ENCODE measurements at places on chromosomes 11 and 22.

DNA sequence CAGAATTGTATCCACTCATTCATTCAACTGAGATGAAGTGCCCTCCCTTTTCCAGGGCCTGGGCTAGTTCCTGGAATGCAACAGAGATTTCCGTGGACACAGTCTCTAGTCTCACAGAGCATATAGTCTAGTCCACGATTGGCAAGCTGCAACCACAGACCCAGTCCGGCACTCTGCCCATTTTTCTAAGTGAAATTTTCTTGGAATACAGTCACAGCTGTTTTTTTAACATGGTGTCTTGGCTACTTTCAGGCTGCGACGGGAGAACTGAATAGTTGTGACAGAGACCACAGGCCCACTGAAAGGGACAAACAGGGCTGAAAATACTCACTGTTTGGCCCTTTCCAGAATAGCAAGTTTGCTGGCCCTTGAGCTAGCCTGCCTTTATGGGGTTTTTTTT lies 29.2 kb downstream of the ALG12 start:
- no peak for DNase-seq

- no peak for DNase-seq
Observed at GRCh38 chr11:75238595-75239440, 1.8 kb upstream of the TPBGL start.

DNA sequence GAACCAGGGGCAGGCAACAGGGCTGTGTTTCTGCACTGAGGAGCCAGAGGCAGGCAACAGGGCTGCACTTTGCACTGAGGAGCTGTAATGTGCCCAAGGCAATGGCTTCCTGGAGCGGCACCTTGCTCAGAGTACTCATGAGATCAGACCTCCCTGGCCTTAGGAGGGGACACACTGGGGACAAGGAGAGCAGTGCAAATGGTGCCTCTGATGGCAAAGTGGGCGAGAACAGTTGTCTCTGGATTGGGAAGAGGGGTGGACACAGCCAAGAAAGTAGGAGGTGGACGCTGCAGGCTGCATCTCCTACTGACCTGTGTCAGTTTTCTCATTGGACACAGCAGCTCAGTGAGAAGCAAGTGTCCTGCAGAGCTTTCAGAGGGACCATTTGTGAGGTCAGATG lies 1443.3 kb downstream of the TBC1D22A start:
- no peak for DNase-seq

GRCh38 chr11:120571476-120571875 lies 59.9 kb downstream of the GRIK4 start:
- no peak for DNase-seq

- no peak for DNase-seq
Observed at GRCh38 chr11:1565173-1565903, 6.7 kb downstream of the DUSP8 start.

- no peak for DNase-seq
Observed at GRCh38 chr11:34188181-34188580, 82.8 kb downstream of the NAT10 start.

GRCh38 chr11:33532720-33533385 lies 167.8 kb downstream of the C11orf91 start:
- DNase-seq: no peak

DNA sequence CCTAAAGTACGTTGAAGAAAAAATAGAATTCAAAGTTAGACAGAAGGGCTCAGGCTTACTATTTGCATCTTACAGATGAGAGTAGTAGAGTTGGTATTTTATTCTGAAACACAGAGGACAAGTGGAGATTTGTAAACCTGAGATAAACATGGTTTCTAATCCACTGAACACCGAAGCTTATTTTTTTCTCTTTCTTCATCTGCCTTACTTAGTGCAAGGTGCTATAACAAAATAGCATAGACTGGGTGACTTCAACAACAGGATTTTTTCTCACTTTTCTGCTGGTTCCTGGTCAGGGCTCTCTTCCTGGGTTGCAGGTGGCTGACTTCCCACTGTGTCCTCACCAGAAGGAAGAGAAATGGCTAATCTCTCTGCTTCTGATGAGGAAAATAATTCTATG lies 2.1 kb upstream of the HBG1 start:
- no peak for DNase-seq

- DNase-seq: no peak
Observed at GRCh38 chr11:134022748-134023147, 46.1 kb upstream of the JAM3 start.

DNA sequence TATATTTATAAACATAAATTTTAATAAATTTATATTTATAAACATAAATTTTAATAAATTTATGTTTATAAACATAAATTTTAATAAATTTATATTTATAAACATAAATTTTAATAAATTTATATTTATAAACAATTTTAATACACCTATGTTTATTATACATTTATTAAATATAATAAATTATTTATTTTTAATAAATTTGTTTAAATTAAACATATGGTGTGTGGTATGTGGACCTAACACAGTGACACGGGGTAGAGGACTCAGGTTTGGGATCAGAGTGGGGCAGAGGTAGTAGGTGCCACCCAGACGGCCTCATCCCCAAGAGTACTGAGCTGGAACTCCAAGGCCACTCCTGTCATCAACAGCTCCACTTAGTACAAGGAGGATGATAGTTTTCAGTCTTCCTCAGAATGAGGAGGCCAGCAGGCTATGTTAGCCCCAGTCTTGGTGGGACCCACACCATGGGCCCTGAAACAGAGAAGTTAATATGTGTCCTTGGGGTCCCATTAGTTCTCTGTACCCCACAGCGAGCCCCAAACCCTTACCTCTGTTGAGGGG lies 46.7 kb upstream of the BID start:
- DNase-seq: no peak

GRCh38 chr22:19603767-19604166 lies 79.6 kb upstream of the CLDN5 start:
- no peak for DNase-seq

DNA sequence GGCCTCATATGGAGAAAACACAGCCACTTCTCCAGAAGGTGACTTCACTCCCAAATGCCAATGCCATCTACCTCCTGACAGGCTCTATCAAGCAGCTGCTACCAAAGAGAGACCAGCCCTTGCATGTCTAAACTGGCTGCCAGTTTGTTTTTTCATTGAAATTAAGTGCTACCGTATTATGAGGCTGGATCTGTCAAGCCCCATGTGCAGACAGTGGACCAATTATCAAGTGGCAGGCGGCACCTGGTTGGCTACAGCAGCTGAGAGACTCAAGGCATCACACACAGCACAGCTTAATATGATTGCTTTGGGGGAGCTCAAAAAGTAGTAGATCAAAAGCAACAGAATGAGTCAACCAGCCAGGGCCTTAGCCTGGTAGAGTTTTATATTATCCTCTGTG lies 1293.0 kb upstream of the TENM4 start:
- no peak for DNase-seq

DNA sequence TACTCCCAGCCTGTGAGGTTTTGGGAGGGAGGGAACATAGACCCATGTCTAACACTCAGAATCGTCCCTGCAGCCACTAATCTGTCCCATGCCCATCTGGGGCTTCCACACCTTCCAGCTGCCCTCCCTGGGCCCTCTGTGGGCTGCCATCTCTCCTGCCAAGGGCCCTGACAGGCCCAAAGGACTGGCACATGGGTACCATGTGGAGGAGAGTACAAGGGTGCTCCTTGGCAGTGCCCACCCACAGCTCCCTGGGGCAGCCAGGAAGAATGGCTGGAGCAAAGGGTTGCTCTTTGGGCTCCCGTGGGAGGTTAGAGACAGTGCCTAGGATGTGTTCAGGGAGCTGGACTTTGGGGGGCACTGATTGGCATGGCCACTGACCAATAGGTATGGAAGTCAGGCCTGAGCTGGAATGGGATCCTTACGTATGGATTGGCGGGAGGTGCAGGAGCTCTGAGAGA lies 56.8 kb downstream of the CD82 start:
- DNase-seq: no peak

DNA sequence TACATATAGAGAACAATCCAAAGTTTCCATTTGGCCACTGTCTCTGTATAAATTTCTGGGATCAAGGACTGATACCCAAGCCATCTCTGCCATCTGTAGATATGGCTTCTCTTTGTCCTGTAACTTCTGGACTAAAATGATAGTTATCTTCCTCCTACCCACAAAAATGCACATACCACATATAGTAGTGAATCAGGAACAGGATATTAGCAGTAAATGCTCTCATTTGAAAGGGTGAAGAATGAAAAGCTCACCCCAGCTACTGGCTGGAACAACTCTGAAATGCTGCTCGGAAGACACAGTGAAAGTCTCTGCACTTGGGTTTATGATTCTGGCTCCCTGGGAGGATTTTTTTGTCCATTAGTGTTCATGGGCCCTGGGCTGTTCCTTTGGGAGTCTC lies 856.4 kb upstream of the LRRC4C start:
- DNase-seq: no peak

DNA sequence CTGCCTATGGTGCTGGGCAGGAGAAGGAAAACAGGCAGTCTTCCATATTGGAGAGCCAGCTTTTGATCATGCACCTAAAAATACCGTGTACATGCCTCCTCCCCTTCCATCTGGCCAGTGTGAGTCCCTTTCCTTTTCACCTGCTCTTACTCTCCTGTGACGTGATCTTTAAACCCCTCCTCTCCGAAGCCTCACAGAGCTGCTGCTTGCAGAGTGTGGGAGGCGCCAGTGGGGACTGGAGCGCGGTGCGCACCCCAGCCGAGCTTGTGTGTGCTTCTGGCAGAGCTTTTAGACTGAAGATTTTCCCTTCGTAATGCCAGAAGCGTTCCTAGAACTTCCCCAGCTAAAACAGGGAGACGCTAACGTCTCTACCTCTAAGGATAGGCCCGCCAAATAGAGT lies 29.8 kb downstream of the MUC6 start:
- no peak for DNase-seq

- no peak for DNase-seq
Observed at GRCh38 chr11:135019899-135020298, 607.9 kb upstream of the B3GAT1 start.

- no peak for DNase-seq
Observed at GRCh38 chr11:35479731-35480130, 45.7 kb downstream of the PAMR1 start.

DNA sequence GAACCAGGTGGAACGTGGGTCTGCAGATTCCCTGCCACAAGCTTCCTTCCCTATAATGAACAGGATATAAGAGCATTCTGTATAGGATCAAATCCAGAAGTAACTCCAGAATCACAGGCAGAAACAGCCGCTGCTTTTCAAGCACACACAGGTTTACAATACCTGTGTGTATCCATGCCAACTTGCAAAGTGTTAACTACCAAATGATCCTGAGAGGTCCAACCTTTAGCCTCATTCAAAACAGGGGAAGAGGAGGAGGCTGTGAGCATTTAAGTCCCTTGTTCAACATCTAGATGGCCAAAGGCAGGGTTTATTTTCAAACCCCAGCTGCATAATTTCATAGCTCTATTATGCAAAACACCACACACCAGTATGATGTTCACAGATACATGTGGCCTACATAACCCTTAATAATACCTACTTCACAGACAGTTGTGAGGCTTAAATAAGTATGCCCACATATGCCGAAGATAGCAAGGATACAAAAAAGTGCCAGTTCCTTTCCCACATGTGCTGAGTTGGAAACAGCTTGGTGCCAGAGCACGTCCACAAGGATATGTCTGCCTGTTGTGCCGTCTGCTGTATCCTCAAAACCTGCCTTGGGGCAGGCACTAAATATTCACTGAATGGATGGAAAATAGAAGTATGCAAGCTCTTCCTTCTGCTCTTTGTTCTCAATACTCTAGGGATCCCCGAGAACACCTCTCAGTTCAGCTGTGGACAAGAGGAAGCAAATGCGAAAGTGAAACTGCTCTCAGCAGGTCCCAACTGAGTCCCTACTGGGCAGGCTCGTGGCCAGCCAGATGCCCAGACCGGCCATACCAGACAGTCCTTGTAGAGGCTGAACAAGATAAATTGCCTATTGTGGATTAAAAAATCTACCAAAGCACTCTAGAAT lies 66.8 kb downstream of the LARGE1 start:
- DNase-seq: no peak

GRCh38 chr11:33655842-33656600 lies 44.6 kb downstream of the C11orf91 start:
- DNase-seq: no peak

DNA sequence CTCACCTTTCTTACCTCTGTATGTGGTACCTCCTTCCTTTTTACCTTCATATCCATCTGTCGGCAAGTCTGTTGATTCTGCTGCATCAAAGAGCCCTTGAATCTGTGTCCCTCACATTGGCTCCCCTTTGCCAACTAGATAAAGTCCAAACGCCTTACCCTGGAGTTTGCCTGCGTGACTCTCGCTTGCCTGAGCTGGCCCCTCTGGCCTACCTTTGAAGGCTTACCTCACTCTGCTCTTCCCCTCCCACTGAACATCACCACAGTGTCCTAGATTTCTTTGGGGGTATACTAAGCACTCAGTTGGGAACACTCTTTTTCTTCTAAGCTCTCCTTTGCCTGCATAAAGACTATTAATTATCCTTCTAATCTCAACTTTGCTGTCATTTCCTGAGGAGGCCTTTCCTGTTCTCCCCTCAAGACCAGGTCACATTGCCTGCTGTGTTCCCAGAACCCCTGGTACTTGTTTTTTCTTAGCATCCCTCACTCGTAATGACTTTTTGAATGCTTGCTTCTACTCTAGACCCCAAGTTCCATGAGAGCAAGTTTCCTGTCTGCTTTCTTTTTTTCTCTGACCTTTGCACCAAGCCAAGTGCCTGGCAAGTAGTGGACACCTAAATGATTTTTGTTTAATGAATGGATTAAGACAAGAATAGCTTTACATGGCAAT lies 67.8 kb upstream of the ADORA2A start:
- DNase-seq: peak; percentile 5

DNA sequence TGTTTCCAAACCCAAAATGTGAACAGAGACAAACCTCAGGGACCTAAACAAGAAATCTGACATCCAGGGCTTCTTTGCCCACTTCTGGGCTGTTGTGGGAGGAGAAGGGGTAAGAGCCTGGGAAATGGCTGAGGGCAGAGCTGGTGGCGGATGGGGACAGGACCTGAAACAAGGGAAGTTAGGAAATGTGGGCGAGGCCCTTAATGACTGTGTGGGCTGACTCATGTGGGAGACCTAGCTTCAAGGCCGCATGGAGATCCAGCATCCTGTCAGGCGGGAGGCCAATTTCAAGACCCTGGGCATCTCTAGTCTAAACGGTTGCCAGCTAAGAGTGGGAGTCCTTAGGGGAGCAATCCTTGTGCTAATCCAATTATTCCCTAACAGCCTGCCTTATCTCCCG lies 2.1 kb upstream of the OAF start:
- DNase-seq: peak; percentile 80

- no peak for DNase-seq
Observed at GRCh38 chr11:9675691-9676090, 11.8 kb downstream of the SWAP70 start.

GRCh38 chr11:86595955-86596354 lies 76.5 kb downstream of the ME3 start:
- no peak for DNase-seq

DNA sequence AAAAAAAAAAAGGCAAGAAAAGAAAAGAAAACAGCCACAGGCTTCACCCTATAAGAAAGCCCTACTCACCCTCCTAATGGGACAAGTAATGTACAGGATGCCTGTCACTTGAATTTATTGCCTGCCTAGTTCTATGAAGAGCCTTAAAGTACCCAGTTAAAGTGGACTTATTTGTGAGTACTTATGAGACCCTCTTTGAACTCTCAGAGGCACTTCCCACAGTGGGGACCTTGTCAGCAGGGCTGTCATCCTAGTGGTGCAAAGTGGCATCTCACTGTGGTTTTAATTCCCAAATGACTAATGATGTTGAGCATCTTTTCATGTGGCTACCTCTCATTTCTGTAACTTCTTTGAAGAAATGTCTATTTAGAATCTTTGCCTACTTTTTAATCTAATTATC lies 41.8 kb upstream of the BARX2 start:
- peak; percentile 71 for DNase-seq

GRCh38 chr11:19225123-19225522 lies 15.6 kb downstream of the E2F8 start:
- DNase-seq: no peak
